ENCODE measurements at places on chromosomes 7 and 10. TPM values are rescaled to one million over a fixed set of nuclear protein-coding genes. Genes with fewer than 3 reads are reported as not detected.
A peak's percentile ranks its signal among the peaks of the same experiment; 100 is the strongest.

DNA sequence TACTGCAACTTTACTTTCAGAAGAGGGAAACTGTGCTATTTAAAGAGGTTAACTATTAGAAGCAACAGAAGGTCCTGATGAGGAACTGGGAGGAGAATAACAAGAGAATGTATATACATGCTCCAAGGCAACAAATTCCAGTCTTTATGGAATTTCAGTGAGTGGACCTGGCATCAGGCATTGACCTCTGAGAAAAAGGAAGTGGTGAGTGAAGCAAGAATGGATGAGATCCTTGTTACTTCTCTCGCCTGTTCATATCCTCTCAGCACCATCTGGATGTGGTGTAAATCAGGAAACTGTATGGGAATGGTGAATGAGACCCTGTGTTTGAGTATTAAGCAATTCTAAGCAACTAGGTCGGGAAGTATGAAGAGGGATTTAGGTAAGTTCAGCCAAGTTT is 30.3 kb upstream of the KBTBD2 start:
- DNase-seq = no peak

GRCh38 chr10:47249881-47250280 is 50.1 kb upstream of the GDF10 start:
- no peak for DNase-seq

DNA sequence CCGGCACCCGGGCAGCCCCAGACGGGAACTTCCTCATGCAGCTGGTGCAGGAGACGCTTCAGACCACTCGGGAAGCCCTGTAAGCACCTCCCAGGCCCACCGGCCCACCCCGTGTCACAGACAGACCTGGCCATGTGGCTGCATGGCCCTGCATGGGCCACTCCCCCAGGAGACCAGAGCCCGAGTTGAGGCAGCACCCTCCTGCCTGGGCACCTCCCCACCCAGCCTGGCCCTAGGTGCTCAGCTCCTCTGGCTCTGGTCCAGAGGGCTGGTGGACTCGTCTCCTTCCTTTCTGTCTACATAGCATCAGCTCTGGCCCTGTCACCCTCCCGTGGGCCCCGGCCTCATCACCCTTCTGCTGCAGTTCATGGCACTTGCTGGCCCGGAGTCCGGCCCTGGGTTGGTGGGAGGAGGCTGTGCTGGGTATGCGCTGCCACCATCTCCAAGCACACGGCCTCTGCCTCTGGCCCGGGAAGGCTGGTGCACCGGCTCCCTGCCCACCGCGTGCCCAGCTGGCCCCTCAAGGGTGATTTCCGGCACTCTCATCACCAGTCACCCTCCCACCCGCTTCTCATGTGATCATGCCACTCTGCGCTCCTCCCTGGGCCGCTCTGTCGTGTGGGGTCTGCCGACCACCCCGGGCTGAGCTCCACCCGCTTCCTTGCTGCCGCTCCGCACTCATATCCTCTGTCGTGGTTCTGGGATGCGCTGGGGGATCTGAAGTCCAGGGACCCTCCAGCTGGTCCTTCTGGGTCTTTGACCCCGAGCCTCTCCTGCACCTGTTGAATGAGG is 53.1 kb upstream of the DPYSL4 start:
- no peak for DNase-seq

DNA sequence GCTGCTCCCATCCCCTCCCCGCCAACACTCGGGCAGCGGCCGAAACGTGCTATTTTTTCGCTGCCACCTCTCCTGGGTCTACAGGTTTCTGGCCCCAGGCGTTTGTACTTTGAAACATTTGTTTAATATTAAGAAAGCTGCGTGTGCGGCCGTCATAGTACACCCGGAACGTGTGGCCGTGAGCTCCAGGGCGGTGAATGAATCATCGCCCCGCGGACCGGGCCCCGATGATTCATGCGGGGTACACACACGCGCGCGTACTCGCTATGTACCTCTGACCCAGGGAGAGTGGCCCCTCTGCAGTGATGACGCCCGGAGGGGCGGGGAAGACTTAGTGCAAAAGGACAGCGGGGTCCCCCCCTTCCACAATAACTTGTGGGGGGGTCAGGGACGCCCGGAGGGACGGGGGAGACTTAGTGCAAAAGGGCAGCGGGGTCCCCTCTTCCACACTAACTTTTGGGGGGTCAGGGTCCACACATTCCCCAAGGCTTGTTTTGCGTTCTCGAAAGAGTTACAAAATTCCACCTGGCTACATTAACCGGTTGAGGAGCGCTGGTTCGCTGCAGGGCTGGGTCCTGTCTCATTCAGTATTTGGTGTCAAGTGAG is 56.5 kb upstream of the PCGF5 start:
- DNase-seq = peak; percentile 41

GRCh38 chr7:90592033-90592432 is 4.1 kb upstream of the CDK14 start:
- DNase-seq = no peak

DNA sequence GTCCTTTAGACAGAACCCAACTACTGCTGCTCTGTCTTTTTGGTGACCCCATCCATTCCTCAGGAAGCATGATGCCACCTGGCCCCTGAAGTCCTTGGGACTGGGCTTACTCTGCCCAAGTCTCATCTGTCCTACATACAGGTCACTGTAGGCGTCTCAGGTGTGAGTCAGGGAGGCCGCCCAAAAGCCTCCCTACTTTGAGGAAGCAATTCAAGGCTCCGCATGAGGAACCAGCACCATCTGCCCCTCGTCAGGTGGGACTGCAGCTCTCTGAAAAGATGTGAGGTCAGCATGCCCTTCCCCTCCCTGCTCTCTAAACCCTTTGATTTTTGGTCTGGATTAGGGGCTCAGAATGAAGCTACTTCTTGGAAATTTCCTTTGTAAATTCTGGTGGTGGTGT is 354.8 kb downstream of the CXCL12 start:
- no peak for DNase-seq

- no peak for DNase-seq
These were observed 43.3 kb downstream of the ETV1 start for GRCh38 chr7:13946181-13946580.

DNA sequence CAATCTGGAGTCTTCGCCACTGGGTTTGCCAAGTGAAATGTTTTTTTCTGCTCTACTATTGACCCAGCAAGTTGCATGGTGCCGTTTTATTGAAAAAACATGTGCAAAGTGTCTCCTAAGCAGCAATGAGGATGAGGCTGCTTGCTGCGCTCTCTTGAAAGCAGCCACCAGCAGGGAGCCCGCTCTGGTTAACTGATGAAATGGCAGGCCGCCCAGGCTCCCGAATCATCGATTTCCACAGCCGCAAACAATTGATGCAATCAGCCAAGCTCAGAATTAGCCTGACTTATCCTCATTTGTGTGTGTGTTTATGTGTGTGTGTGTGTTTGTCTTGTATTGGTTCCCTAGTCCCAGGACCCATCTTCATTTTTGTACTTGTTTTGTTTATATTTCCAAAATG is 22.2 kb upstream of the LYZL1 start:
- no peak for DNase-seq

DNA sequence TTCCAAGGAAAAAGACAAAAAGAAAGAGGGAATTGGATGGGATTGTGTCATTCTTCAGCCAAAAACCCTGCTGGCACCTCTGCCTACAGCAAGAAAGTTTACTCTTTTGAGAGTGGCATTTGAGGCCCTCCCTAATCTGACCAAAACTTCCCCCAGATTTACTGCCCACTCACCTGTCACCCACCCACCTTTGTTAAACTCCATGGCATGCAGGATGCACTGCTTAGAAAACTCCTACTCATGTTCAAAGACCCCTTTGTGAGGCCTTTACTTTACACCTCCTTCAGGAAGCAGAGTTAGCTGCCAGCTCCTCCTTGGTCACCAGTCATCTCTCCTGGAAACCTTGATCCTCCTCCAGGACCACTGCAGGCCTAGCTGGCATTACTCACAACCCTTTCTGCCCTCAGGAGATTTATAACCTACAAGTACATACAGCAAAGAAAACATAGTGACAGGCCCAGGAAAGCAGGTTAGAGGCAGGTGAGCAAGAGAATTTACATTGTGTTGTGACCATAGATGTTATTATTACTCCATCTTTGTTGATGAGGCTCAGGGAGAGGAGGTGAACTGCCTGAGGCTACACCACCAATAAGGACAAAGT is 10.3 kb upstream of the PLAC9 start:
- DNase-seq = no peak

GRCh38 chr10:132446661-132447445 is 49.9 kb downstream of the PWWP2B start:
- DNase-seq = peak; percentile 41

GRCh38 chr7:116139007-116139406 is 71.3 kb upstream of the TES start:
- no peak for DNase-seq

GRCh38 chr10:74949034-74949832 is 122.8 kb downstream of the KAT6B start:
- DNase-seq = no peak

DNA sequence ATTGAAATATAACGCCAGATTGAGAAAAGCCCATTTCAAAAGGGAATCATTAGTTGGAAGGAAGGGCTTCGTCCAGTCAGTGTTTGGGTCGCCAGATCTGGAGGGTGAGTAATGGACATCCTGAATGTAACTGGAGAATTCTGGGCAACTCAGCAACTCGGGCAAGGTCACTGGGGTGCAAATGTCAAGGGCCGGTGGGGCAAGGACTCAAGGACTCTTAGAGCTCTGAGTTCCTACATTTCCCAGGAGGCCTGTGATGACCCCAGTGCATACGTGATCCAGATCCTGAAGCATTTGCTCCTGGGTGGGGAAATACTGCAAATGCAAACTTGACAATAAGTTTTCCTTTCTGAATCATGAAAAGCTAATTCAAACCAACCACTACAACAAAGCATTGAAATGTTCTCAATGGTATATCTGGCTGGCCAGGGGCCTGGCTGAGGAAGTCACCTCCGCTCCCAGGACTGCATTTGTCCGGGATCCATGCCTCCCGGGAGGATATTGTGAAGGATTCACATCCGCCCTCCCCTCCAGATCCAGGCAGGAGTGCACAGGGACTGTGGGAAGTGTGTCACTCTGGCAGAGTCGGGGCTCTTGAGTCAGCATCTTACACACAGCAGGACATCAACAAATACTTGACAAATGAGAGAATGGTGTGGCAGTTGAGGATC is 164.0 kb downstream of the FANK1 start:
- no peak for DNase-seq

DNA sequence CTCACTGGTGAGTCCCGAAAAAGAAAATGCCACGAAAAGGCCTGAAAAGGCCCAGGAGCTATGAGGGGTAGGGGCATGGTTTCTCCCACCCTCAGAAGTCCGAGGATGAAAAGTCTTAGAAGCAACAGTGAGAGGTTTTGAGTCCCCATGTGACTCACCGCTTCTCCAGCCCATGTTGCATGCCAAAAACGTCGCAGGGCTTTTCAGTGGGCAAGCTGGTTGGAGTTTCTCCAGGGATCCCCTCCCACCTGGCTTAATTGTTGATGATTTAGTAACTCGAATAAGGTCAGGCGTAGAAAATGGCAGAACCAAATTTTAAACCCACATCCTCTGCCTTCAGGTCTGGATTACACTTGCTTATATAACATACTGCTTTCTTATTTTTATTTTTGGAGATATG is 96.3 kb upstream of the ARMC3 start:
- DNase-seq = no peak

DNA sequence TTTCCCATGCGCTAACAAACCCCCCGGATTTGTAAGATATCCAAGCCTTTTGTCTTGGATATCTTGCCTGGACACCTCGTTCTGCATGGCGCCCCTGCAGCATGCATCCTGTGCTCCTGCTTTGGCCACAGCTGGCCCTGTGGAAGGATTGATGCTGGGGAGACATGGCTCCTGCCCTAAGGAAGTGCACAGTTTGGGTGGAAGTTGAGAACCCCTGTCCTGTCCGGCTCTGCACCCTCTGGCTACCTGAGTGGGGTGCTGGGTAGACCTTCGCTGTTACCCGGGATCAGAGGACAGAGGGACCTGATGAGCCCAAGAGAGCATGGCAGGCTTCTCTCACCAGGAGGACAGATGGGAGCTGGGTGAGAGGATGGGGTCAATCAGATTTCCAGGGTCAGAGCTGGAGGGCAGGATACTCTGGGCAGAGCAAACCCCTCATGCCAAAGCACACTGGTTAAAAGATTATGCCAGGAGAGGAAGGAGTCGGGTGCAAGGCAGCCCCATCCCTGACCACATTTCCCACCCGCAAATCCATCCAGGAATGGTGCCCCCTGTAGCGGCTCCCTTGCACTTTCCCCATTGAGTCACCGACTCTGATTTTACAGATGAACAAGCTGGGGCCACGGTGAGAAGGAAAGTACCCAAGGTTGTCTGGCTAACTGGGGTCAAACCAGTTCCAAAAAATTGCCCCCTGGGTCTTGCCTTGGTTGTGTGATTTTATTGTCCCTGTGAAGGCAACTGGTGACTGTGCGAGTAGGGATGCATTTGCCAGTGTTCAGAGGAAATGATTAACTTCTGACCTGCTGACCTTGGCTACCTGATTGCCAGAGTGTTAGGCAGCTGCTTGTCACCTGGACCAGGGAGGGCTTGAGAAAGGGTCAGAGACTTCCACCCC is 290.1 kb upstream of the ZMIZ1 start:
- no peak for DNase-seq

C10orf90 gene
- total RNA-seq = not detected

TMEM120A gene
- 21.7 TPM for total RNA-seq

NRCAM gene
- total RNA-seq = not detected

UPK3BL1 gene
- 69.8 TPM for total RNA-seq

CREB5 gene
- 0.81 TPM for total RNA-seq

PIK3AP1 gene
- 1.9 TPM for total RNA-seq

FAM25G gene
- total RNA-seq = not detected

TBC1D12 gene
- total RNA-seq = 1.9 TPM

LEP gene
- total RNA-seq = not detected

C10orf62 gene
- total RNA-seq = not detected

C10orf67 gene
- 0.26 TPM for total RNA-seq
